ENCODE measurements at places on chromosomes 12 and 14. TPM values are rescaled to one million over a fixed set of nuclear protein-coding genes. Genes with fewer than 3 reads are reported as not detected.
A peak's percentile ranks its signal among the peaks of the same experiment; 100 is the strongest.

The LRRC9 gene
- total RNA-seq = not detected

DNA sequence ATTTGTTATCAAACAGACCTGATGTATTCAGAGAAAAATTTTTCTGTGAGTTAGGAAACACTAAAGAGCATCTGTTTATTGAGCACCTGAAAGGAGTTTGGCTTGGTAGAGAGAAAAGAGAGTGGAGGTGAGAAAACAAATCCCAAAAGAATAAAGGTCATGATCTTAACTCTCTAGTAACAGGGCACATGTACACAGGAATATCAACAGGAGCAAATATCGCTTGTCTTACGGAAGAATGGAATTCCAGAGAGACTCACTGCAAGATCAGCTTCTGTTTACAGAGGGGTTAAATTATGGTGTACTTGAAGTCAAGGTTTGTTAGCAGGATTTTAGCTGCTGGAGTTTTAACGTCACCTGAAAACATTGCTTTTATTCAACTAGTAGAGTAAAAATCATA, 78.8 kb downstream of the SPPL3 start:
- no peak overlapping the region for H3K27ac ChIP-seq
- DNase-seq = no peak
- H3K4me3 ChIP-seq = no peak overlapping the region
- H3K4me1 ChIP-seq = peaks cover 5% of the 10 kb centered on the region

The OTUB2 gene
- total RNA-seq = 0.21 TPM

DNA sequence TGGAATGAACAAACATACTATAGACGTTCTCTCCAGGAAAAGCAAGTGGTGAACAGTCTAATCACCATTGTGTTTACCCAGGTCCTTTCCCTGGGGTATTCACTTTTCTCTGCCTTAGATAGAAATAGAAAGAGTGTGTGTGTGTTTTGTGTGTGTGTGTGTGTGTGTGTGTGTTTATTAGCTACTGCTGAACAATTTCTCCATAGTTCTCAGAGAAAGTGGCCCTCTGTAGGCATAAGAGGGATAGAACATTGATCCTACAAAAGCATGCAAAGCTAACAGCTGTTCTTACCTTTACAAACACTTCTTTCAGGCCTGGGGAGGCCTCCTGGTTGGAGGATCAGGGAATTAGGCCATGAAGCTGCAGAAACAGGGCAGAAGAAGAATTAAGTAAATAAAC, 665.7 kb upstream of the TBX3 start:
- H3K4me3 ChIP-seq = no peak overlapping the region
- H3K4me1 ChIP-seq = no peaks in the 10 kb centered on the region
- H3K27ac ChIP-seq = no peak overlapping the region
- no peak for DNase-seq

The ALX1 gene
- not detected for total RNA-seq

The IPO8 gene
- 79.7 TPM for total RNA-seq

GRCh38 chr12:28089338-28089737, 100.9 kb upstream of the CCDC91 start:
- no peaks in the 10 kb centered on the region for H3K27me3 ChIP-seq
- H3K4me1 ChIP-seq = peaks cover 9% of the 10 kb centered on the region
- DNase-seq = no peak
- no peak overlapping the region for H3K27ac ChIP-seq

- no peaks in the 10 kb centered on the region for H3K27me3 ChIP-seq
- H3K4me1 ChIP-seq = no peaks in the 10 kb centered on the region
- H3K4me3 ChIP-seq = no peak overlapping the region
- H3K27ac ChIP-seq = no peak overlapping the region
- no peak for DNase-seq
These were observed 3.5 kb upstream of the KLRD1 start for GRCh38 chr12:10304161-10304574.

GRCh38 chr14:22932146-22932545, 3.0 kb upstream of the PRMT5 start:
- no peaks in the 10 kb centered on the region for H3K36me3 ChIP-seq
- H3K27me3 ChIP-seq = no peaks in the 10 kb centered on the region
- no peak overlapping the region for H3K27ac ChIP-seq
- H3K4me1 ChIP-seq = no peaks in the 10 kb centered on the region

GRCh38 chr12:46571608-46572007, 199.0 kb upstream of the SLC38A2 start:
- H3K4me3 ChIP-seq = no peak overlapping the region
- no peak overlapping the region for H3K27ac ChIP-seq

DNA sequence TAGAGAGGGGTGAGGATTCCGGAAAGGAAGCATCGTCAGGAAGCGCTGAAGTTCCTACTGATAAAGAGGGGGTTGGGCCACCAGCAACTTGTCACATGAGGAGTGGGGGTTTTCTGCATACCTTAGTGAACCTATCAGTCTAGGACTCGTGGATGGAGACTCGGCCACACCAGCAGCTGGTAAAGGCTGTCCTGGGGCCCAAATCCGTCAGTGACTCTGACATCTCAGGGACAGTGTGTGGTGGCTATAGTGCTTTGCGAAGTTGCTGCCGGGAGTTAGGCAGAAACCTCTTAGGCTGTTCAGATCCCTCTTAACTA, 16.4 kb downstream of the RNASE2 start:
- no peaks in the 10 kb centered on the region for H3K27me3 ChIP-seq
- peak overlapping the region; percentile 85 for H3K27ac ChIP-seq
- peak overlapping the region; percentile 75 for H3K4me3 ChIP-seq

GRCh38 chr12:112234303-112234702, 108.9 kb downstream of the TRAFD1 start:
- H3K4me3 ChIP-seq = no peak overlapping the region
- H3K27ac ChIP-seq = no peak overlapping the region
- no peaks in the 10 kb centered on the region for H3K27me3 ChIP-seq
- DNase-seq = no peak
- H3K36me3 ChIP-seq = peaks cover 86% of the 10 kb centered on the region

Measured in ascending aorta (tissue), 2 donors.